Large intestine (tissue), 12 donors: ENCODE measurements at places on chromosomes 12 and 14.
A peak's percentile ranks its signal among the peaks of the same experiment; 100 is the strongest.

DNA sequence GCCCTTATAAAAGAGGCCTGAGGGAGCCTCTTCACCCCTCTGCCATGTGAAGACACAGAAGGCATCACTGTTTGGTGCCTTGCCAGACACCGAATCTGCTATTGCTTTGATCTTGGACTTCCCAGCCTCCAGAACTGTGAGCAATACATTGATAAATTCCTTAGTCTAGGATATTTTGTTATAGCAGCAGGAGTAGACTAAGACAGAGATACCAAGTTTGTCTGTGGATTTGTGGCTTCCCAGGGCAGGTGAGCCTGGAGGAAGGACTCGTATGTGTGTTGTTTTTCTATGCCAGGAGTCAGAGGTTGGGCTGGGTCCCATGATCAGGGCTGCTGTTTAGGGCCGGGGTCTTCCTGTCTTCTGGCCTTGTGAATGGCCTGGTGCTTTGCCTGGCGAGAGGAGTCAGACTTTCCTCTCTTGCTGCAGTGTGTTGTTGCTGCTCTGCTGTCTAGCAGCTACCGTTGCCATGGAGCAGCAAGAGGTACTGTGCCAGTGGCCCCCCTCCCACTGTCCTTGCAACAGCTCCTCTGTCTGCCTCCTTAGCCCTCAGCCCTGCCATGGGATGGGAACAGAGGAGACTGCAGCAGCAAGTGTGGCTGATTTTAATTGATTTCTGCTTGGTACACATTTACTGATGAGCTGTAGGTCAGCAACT lies 111.2 kb downstream of the CHST11 start:
- DNase-seq, result no peak

- DNase-seq, result no peak
Observed at GRCh38 chr12:74725154-74725553, 187.5 kb downstream of the ATXN7L3B start.

DNA sequence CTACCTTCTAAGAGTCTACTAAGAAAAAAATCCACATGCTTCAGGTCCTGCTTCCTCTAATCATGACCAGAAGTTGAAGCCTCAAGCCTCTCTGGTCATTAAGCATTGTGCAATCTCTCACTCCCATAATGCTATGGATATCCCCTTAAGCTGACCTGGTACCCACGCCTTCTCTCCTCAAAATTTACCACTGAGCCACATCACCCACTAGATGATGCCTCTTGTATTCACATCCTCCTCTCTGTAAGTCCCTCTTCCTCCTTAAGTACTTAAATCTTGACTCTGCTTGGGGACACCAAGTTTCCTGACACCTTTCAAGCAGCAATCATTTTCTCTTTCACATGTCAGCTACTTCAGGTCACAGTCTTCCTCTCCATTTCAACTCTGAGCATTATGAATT lies 9.8 kb downstream of the GALNT4 start:
- no peak for DNase-seq

GRCh38 chr12:66945189-66945817 lies 266.4 kb upstream of the GRIP1 start:
- no peak for DNase-seq

DNA sequence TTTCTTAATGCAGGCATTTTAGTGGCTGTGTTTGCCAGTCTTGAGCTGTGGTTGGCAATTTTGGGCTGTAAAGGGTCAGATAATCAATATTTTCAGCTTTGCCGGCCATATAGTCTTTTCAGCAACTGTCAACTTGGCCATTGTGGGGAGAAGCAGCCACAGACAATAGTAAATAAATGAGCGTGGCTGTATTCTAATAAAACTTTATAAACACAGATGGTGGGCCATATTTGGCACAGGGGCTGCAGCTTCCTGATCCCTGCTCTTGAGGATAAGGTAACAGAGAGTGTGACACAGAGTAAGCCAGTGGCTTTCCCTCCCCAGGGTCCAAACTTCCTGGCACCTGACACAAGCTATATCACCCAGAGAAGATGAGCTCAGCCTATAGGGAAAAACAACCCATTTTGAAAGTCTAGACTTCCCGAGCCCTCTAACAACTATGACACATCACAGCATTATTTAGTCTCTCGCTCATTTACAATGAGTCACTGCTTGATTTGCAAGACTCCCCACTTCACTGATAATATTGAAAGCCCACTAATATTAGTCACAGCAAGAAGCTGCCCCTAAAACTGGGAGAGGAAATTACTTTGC lies 163.1 kb upstream of the TMPO start:
- DNase-seq, result no peak

DNA sequence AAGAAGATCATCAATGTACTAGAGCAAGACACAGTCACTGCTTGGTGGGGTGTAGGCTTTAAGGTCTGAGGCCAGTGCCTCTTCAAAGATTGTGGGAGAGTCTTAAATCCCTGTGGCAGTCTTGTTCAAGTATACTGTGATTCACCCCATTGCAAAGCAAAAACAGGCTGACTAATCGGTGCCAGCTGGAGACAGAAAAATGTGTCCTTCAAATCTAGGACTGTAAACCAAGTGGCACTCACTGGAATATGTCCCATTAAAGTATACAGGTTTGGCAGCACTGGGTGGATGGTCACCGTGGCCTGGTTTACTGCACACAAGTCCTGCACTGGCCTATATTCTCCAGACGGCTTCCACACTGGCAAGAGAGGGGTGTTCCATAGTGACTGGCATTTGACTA lies 1315.3 kb downstream of the TMEM121 start:
- DNase-seq, result no peak

- DNase-seq, result no peak
Observed at GRCh38 chr12:97336900-97337751, 125.5 kb upstream of the RMST start.

- no peak for DNase-seq
Observed at GRCh38 chr12:16043480-16043879, 132.3 kb downstream of the DERA start.

DNA sequence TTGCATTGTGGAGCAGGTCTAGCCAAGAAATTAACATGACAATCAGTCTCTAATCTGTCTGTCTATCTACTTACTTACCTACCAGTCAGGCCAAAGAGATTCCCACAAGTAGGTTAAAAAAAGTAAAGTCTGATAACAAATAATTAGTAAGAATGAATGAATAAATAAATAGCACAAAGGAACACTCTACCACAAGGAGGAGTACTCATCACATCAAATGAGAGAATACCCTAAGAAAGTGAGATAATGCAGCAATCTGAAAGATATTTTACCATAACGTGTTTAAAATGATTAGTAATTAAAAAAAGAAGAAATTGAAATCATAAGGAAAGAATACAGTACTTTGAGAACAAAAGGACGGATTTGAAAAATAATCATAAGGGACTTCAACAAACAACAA lies 187.2 kb downstream of the SYNE2 start:
- no peak for DNase-seq

GRCh38 chr12:50174971-50175715 lies 8.0 kb upstream of the CERS5 start:
- DNase-seq, result peak; percentile 52

- DNase-seq, result no peak
Observed at GRCh38 chr14:36946872-36947271, 225.5 kb downstream of the SLC25A21 start.

- DNase-seq, result no peak
Observed at GRCh38 chr14:83988275-83988674, 1541.7 kb upstream of the FLRT2 start.

DNA sequence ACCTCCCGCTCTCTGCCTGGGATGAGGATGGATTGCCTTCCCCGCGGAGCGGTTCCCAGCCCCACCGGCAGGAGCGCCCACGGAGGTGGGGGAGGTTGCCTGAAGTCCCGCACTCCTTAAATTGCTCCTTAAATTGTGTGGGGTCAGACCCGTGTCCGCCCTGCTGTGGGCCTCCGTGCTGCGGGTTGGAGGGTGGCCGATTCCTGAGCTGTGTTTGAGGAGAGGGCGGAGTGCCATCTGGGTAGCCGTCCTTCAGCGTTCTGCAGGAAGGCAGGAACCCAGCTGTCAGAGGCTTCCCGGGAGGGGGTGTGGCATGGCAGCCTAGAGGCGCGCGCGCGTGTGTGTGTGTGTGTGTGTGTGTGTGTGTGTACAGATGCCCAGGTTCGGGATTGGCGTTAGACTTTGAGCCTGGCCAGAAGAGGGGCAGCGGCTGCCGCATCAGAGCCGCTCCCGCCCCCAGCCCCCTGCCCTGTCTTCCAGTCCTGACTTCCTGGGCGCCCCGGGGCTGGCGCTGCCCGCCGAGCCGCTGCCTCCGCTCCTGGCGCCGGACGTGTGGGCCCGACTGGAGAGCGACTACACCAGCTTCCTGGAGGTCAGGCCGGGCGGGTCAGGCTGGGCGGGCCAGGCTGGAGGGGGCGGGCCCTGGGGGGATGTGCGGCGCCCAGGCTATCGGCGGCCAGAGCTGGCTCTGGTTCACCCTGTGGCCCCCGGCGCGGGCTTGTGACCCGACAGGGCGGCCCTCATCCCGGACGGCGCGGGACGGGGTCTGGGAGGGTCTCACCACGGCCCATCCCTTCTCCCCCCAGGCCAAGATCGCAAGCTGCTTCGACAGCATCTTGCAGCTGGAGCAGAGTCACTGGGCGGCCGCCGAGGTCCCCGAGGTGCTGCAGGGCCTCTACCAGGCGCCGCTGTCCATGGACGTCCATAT lies 9.2 kb downstream of the EXOC3L4 start:
- DNase-seq, result no peak

- DNase-seq, result peak; percentile 71
Observed at GRCh38 chr12:55955800-55956508, 9.9 kb downstream of the PMEL start.

- DNase-seq, result peak; percentile 57
Observed at GRCh38 chr14:32217301-32217700, 14.2 kb upstream of the RNU6-8 start.

DNA sequence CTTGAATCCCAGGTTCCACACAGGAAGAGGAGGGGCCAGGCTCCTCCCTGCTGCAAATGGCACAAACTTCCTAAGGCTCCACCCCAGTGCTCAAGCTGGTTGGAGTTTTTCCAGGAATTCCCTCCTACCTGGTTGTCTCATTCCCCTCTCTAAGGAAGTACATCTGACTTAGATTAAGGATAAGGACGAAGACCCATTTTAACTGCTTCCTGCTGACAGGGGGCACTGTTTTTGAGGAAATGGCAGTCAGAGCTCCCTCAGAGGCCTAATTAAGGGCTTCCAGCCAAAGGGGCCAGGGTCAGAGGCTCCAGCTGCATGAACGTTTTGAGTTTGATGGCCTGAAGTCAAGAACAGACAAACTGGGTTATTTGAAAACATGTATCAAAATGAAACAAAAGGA lies 1084.7 kb downstream of the SLC6A15 start:
- DNase-seq, result no peak

- DNase-seq, result no peak
Observed at GRCh38 chr12:131843527-131843926, 15.3 kb downstream of the MMP17 start.

DNA sequence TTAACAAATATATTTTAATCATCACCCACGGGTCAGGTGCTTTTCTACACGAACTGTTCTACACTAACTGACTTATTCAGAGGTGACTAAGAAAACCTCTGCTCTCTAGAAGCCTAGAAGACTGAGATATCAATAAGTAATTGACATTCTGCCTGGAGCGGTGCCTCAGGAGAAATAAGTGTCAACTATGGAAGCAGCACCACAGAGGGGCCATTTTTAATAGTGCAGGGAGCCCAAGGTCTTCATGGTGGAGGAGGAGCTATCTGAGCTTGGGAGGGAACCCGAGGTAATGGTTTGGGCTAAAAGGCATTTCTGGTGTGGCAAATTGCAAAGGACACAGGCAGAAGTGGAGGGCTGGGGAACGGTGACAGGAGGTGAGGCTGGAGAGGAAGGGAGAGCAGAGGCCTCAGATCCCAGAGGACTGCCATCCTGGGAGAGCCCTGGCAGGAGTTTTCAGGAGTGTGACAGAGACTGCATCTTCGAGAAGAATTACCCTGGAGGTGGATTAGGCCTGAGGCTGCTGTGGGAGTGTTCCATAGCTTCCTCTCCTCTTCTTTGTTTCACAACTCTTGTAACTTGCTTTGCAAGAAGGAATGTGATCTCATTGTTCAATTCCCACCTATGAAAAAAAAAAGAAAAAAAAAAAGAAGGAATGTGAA lies 123.1 kb downstream of the NPAS3 start:
- no peak for DNase-seq

GRCh38 chr12:54631988-54632728 lies 2.5 kb downstream of the LACRT start:
- no peak for DNase-seq

- peak; percentile 69 for DNase-seq
Observed at GRCh38 chr14:77303417-77304156, 17.1 kb downstream of the POMT2 start.

GRCh38 chr14:36111822-36112583 lies 64.5 kb downstream of the PTCSC3 start:
- no peak for DNase-seq

GRCh38 chr12:131389054-131390013 lies 321.6 kb upstream of the SFSWAP start:
- no peak for DNase-seq
